ENCODE measurements at places on chromosomes 7 and 10. TPM values are rescaled to one million over a fixed set of nuclear protein-coding genes. Genes with fewer than 3 reads are reported as not detected.

CLRN3 gene
- not detected for polyA plus RNA-seq

TSPAN15 gene
- 15.4 TPM for polyA plus RNA-seq

GRCh38 chr10:5888843-5889623, 660 bp downstream of the ANKRD16 start:
- peak; percentile 36 for DNase-seq

GRCh38 chr7:28466341-28466740, 54.0 kb downstream of the CREB5 start:
- no peak for DNase-seq

DNA sequence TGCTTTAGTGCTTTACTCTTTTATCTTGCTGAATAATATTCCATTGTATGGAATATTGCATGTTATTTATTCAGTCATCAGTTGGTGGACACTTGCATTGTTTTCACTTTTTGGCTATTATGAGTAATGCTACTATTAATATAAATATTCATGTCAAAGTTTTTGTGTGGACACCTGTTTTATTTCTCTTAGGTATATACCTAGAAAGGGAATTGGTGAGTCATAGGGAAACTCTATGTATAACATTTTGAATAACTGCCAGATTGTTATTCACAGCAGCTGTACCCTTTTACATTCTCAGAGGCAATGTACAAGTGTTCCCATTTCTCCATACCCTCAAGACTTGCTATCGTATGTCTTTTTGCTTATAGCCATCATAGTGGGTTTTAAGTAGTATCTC, 268.7 kb downstream of the SEMA3A start:
- DNase-seq: no peak

DNA sequence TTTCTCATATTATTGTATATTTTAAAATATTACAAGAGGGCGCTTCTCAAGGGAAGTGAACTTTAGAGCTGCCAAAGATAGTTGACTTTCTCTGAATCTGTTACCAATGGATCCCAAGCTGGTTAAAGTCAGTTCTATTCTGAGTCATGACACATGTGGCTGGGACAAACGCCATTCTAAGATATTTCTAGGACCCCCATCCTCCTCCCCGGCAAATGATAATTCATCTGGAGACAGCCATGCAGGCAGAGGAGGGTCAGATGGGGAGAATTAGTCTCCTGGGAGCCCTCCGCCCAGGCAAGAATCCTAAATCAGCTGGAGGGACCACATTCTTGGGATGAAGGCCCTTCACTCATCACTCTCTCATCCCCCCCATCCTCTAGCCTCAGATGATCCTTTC, 187.7 kb downstream of the GFRA1 start:
- no peak for DNase-seq

- DNase-seq: no peak
Observed at GRCh38 chr10:130543794-130544193, 407.6 kb downstream of the GLRX3 start.

Data from heart right ventricle (tissue), 16 donors.